Keratinocyte (primary cell): ENCODE measurements at places on chromosomes 5 and 9. TPM values are rescaled to one million over a fixed set of nuclear protein-coding genes. Genes with fewer than 3 reads are reported as not detected.

DNA sequence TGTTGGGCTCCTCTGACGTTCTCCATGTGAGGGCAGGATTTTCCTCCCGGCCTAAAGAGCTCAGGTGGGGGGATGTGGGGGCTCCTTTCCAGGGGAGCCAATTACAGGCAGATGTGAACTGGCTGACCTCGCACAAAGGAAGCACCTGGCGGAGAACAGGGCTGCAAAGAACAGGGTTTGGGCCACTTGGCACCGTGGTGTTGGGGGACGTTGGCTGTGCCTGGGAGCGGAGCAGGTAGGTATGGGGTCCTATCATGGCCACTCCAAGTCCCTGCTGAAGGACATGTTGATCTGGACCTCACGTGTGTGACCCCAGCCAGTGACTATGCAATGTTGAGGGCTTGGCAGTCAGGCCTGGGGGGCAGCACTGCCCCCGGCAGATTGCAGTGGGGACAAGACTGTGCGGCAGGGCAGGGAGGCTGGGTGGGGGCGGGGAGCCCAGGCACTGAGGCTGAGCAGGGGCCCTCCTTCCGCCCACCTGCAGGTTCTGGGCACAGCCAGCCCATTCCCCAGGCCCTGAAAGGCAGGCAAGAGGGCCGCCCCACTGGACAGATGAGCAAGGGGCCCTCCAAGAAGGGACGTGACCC is 19.4 kb downstream of the FIBCD1 start:
- no peak for DNase-seq

The GFI1B gene
- polyA plus RNA-seq = not detected in 3 replicates

DNA sequence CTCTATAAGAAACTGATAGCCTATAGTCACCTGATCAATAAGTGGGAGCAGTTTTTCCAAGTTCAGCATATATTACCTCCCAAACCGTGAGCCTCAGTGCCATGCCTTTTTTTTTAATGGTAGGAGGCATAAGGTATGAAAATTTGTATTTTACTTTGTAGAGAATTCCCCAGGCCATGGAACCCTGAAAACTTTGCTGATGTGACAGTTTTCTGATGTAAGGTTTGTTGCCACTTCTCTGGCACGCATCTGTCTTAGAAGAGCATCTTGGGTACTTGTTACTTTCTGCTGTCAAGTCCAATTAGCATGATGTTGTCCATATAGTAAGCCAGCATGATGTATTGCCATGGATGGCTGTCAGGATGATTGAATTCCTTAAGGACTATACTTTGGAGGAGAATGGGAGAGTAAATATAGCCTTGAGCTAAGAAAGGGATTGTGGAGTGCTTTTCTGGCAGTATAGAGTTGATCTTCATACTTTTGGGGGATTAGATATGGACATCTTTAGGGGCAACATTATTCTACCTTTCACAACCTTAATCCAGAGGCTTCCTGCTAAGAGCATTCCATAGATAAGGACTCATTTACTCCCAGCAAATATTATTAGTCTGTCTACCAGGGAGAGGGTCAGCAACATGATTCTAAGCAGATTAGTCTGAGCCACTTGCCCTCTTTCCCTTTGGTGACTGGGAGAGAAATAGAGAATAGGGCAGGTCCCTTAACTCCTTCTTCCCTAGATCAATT is 389.6 kb downstream of the YTHDC2 start:
- no peak for DNase-seq

The GMCL2 gene
- polyA plus RNA-seq = not detected in 3 replicates

GRCh38 chr5:31329715-31330114 is 136.2 kb downstream of the CDH6 start:
- no peak for DNase-seq

- DNase-seq = no peak
These were observed 25.0 kb downstream of the SKP1 start for GRCh38 chr5:134151723-134152122.

The MEGF9 gene
- 8.2 to 11.2 TPM (median 9.8 TPM) in 3 replicates for polyA plus RNA-seq

The LCN2 gene
- 28.9 to 77.4 TPM (median 67.4 TPM) in 3 replicates for polyA plus RNA-seq

- DNase-seq = peak; percentile 92
These were observed 137.2 kb upstream of the FST start for GRCh38 chr5:53343187-53343586.
